Kidney tubule cell (primary cell): ENCODE measurements at places on chromosomes 13 and 19.

DNA sequence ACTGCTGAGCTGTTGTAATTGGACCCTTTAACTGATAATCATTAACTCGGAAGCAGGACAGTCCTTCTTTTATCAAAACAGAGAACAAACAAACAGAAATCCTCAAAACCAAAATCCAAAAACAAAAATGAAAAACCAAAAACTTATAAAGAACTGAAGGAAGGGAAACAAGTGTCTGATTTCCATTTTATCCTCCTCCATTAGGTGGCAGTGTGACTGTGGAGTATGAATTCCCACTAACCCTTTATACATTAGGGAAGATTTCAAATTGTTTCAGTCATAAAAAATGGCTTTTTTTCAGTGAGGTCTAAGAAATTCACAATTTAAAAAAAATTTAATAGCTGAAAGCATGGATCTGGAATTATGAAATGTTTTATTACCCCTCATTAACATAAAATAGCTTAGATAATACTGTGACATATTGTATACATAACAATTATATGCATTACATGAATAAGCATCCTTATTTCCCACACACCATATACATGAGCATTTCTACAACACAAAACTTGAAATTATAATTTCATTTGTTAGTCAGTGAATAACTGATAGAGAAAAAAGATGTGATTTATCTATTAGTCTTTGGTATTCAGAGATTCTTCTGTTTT, 1074.3 kb upstream of the PCDH9 start:
- peak; percentile 33 for DNase-seq

- DNase-seq: no peak
Measured at GRCh38 chr19:2195361-2195760, 31.6 kb downstream of the DOT1L start.

DNA sequence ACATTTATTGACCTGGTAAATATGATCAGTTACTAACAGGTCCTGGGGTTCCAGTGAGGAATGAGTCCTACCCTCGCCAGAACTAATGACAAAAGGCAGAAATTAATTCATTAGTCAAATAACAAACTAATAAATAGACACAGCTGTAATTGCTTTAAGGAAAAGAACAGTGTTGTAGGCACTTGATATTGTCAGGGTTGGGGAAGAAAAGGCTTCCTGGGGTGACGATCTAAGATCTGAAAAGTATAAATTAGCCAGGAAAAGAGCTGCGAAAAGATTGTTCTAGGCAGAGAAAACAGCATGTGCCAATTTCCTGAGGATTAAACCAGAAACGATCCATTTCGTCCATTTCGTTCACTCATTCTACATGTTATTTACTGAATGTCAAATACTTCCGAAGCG, 670 bp upstream of the CHAF1A start:
- no peak for DNase-seq

GRCh38 chr19:10742476-10742875, 24.6 kb downstream of the DNM2 start:
- no peak for DNase-seq

- DNase-seq: no peak
Measured at GRCh38 chr13:112963641-112964040, 5.4 kb upstream of the MCF2L start.

- DNase-seq: no peak
Measured at GRCh38 chr13:29551214-29551613, 44.3 kb downstream of the SLC7A1 start.
